Inflammatory macrophage treated with lipopolysaccharide for 1 hour (primary cell): ENCODE measurements at places on chromosomes 7 and 10.
A peak's percentile ranks its signal among the peaks of the same experiment; 100 is the strongest.

DNA sequence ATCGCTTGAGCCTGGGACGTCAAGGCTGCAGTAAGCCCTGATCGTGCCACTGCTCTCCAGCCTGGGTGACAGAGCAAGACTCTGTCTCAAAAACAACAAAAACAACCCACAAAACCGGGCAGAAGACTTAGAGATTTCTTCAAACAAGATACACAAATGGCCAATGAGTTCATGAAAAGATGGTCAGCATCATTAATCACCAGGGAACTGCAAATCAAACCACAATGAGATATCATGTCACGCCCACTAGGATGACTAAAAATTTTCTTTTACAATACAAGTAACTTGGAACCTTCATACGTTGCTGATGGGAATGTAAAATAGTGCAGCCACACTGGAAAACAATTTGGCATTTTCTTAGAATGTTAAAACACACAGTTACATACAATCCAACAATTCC is 77.3 kb upstream of the GRID1 start:
- peak; percentile 35 for DNase-seq

GRCh38 chr7:118055647-118056046 is 128.3 kb upstream of the LSM8 start:
- no peak for DNase-seq

DNA sequence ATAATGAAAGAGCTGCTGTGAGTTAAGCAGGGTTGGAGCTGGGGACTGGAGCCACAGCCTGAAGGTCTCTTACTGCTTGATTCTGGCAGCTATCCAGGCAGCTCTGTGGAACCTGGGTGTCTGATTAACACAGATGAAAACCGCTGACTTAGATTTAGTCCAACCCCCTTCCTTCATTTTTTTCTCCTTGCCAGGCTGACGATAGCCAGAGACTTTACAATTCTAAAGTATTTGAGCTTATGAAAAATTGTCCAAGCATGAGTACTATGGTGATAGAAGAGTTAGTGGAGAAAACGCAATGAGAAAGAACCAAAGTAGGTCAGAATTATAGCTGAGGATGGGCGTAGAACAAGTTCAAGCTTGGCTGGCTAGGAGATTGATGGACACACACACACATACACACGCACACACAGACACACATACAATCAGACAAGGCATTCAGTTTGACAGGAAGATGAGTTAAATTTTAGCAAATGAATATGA is 13.5 kb upstream of the GPR85 start:
- no peak for DNase-seq

DNA sequence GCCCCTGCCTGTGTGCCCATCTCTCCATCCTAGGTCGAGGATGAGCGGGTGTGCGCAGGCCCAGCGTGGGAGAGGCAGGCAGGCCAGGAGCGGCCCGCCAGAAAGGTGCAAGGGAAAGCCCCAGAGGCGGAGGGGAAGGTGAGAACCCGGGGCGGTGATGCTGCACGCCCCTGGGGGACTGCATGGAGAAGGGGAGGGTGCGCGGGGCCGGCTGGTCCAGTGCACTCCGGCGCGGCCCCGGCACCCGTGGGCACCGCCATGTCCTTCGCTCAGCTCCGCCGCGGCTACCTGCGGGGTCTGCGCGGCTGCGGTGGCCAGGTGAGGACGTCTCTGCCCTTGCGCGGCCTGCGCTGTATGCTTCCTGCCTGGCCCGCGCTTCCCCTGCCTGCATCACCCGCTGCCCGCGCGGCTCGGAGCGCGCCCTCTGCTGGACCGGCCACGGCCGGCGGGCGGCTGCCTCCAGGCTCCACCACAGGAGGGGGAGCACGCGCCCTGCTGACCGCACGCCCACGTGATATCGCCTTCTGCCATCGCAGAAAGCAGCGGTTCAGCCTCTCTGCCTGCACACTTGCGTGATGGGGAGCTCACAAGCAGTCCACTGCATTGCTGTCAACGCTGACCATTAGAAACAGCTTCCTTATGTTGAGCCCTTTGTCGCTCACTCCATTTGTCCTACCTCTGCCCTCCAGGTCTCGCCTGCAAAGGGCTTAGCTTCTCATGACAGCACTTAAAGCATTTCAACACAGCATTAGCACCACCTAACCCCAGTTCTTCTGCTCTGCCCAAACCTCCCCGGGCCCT is 73.9 kb downstream of the CXCL12 start:
- DNase-seq, result peak; percentile 53

- no peak for DNase-seq
These were observed 117.7 kb upstream of the LANCL2 start for GRCh38 chr7:55247428-55247827.

- DNase-seq, result no peak
These were observed 23.4 kb upstream of the PRKCQ start for GRCh38 chr10:6603142-6604125.

- no peak for DNase-seq
These were observed 86.6 kb downstream of the AHCYL2 start for GRCh38 chr7:129311429-129311828.

- no peak for DNase-seq
These were observed 39.5 kb downstream of the WNT2 start for GRCh38 chr7:117283371-117283770.

DNA sequence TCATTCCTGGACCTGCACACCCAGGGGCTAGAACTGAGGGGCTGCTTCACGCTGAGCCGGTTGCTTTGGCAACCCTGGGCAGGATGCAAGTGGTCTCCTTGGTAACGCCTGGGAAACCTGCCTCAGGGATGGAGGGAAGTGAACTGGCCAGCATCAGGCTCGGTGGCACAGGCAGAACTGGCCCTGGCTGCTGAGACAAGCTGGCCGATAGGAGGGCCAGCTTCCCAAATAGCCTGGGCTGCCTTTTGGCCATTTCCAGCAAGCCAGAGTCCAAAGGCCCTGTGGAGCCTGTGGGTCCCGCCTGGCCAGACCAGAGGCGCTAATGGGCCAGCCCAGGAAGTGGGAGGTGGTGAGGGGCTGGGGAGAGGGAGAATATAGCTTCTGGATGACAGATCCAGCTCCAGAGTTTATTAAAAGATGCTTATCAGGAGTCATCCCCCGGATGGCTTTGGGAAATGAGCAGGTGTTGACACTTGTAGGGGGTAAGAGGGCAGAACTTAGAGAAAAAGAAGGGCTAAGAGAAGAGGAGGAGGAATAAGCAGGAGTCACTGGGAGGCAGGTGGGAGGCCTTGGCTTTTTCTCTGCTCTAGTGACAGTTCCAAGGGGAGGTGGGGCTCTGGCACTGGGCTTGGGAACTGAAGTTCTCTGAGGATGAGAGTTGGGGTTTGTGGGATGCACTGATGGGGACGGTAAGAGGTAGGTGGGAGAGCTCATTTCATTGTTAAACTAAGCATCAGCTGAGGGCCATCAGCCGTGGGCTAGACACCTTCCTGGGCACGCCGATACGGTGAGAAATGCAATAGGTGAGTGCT is 9.6 kb downstream of the NEURL1 start:
- no peak for DNase-seq

GRCh38 chr10:71998840-71999194 is 34.6 kb downstream of the CHST3 start:
- DNase-seq, result no peak

DNA sequence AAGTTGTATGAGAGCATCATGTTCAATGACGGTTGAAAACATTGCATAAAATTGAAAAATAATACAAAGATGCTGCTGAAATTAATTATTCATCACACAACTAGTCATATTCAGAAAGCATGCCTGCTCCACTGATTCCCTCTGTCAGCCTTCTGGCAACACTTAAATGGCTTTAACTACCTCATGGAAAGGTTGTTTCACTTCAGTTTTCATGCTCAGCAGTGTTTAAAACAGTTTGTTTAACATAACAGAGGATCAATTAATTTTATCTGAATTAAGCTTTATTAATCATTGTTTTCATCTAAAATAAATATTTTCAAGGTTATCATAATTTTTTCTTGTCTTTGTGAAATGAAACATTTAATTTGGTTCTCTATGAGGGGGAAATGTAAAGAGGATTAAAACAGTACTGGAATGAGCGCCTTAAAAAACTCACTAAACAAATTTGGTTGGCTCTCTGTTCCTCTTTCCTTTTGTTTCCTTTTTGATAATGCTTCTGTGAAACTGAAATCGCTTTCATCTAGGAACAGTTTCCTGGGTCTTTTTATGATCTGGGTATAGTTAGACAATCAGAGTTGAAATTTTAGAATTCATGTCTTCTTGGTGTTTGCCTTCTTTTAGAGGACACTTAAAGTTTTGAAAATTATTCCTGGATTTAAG is 427.4 kb downstream of the SH2D4B start:
- no peak for DNase-seq

DNA sequence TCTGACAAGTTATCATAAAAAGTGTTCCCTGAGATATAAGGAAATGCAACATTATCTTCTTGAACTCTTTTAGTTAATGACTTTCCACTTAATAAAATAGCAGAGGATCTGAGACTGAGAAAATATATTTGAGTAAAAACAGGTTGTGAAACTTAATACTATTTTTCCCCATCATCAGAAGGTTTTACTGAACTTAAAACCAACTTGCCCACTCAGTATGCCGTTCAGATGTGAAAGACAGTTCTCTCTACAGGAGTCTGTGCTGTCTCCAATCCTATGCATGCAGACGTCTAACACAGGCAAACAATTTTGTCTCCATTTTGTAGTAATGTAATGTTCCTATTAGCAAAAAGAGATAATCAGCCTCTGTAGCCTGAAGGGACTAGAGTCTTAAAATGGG is 38.2 kb upstream of the CYP2C18 start:
- DNase-seq, result no peak

DNA sequence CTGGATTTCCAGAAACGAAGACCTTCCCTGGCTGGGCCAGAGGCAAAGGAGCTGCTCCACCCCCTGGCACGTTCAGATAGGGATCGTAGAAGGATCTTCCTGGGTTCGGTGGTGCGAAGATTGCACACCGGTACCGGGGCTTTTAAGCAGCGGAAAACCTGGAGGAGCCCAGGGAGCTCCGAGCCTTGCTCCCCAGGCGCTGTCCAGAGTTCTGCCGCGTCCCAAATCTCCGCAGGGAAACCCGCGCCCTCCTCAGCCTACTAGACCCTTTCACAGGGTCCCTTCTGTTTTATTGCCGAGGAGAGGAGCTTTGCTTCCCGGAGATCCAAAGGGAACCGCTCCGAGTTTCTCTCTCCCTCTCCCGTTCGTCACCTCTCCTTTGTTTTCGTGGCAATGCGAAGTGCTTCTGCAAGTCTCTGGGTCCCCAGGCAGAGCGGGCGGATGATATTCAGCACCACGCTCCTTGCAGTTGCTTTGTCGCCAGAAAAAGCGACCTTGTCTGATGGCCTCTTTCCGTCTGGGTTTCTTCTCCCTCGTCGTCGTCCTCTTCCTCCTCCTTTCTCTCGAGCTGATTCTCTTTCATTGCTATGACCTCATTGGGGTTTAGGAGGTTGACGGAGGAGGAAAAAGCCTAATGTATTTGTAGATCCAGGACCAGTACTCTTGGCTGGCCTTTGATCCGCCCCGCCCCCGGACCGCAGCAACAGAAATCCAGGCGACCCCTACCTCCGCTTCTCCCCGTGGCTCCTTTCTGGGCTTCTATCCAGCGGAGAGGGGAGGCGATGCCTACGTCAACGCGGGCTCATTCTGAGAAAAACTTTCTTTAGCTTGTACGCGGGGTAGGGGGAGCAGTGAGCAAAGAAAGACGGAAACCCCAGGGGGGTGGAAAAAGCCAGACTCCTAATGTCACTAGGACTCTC is at the start of gene TMEM196:
Gene TMEM196 (minus strand): TSS at position 777 of the 920 bp plus-strand sequence. CDS start 921 bp downstream, outside the sequence.
- no peak for DNase-seq

DNA sequence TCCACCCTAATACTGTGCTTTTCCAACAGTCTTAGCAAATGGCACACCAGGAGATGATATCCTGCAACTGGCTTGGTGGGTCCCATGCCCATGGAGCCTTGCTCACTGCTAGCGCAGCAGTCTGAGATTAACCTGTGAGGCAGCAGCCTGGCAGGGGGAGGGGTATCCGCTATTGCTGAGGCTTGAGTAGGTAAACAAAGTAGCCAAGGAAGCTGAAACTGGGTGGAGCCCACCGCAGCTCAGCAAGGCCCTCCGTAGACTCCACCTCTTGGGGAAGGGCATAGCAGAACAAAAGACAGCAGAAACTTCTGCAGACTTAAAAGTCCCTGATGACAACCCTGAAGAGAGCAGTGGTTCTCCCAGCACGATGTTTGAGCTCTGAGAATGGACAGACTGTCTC is 399.0 kb downstream of the CCSER2 start:
- no peak for DNase-seq
